ENCODE measurements at places on chromosomes 7 and 10. TPM values are rescaled to one million over a fixed set of nuclear protein-coding genes. Genes with fewer than 3 reads are reported as not detected.
A peak's percentile ranks its signal among the peaks of the same experiment; 100 is the strongest.

GRCh38 chr10:94037286-94037685, 43.6 kb downstream of the PLCE1 start:
- H3K36me3 ChIP-seq, result no peaks in the 10 kb centered on the region
- H3K4me1 ChIP-seq, result no peaks in the 10 kb centered on the region
- no peak overlapping the region for H3K27ac ChIP-seq
- no peak overlapping the region for H3K4me3 ChIP-seq
- DNase-seq, result no peak

DNA sequence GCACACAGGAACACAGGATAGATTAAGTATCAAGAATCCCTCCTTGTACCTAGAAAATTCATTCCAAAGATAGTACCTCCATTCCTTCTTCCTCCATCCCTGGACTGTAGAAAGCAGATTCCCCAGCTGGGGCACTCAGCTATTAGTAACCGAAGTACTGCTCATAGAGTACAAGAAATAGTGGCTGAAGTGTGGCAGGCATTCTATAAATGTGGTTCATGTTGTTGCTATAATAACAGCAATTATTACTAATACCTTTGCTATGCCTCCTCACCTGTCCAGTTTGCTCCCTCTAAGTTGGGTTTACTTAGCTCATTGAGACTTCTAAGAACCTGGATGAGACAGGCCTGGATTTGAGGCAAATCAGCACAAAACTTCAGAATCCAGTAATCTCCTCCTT, 453.2 kb downstream of the GRM8 start:
- no peak for DNase-seq
- H3K27ac ChIP-seq, result no peak overlapping the region
- H3K4me3 ChIP-seq, result no peak overlapping the region
- no peaks in the 10 kb centered on the region for H3K36me3 ChIP-seq

- no peak for DNase-seq
- peaks cover 76% of the 10 kb centered on the region for H3K4me1 ChIP-seq
- H3K36me3 ChIP-seq, result peaks cover 45% of the 10 kb centered on the region
- H3K27ac ChIP-seq, result no peak overlapping the region
- no peaks in the 10 kb centered on the region for H3K27me3 ChIP-seq
These were observed 5.5 kb downstream of the ANXA11 start for GRCh38 chr10:80199828-80200227.

DNA sequence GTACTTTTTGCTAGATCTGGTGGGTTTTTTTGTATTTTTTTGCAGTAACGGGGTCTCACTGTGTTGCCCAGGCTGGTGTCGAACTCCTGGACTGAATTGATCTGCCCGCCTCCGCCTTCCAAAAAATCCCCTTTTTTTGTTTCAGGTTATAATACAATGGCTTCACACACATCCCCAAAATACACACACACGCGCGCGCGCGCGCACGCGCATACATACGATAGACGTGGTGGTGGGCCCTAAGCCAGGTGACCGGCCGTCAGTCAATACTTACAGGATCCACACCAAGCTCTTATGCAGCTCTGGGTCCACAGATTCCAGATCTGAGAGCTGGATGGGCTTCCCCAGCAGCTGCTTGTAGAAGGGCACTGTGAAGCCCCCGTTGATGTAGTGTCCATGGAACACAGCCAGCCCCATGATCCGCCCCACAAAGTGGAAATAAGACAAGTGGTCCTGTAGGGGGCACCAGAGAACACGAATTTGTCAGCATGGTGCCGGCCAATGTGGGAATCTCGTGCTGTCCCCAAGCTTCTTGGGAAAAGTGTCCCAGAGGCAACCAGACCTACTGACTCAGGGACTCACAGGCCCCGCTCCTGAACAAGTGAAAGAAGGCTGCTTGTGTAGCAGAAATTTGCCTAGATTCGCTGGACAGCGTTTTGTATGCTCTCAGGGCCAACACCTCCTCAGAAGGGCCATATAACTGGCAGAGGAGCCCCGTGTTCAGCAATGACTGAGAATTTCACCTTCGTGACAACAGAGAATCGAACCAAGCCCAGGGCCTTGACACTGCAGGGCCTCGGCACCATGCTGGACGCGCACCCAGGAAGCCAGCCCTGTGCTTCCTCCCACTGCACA, 103.6 kb downstream of the SMURF1 start:
- peaks cover 52% of the 10 kb centered on the region for H3K36me3 ChIP-seq
- no peaks in the 10 kb centered on the region for H3K27me3 ChIP-seq
- DNase-seq, result peak; percentile 72
- H3K4me3 ChIP-seq, result no peak overlapping the region

GRCh38 chr7:104048055-104048454, 58.6 kb upstream of the RELN start:
- no peak overlapping the region for H3K27ac ChIP-seq
- DNase-seq, result no peak
- peaks cover 4% of the 10 kb centered on the region for H3K27me3 ChIP-seq
- H3K4me3 ChIP-seq, result no peak overlapping the region

GRCh38 chr10:132196178-132197113, 9.7 kb downstream of the DPYSL4 start:
- no peaks in the 10 kb centered on the region for H3K4me1 ChIP-seq
- H3K36me3 ChIP-seq, result no peaks in the 10 kb centered on the region
- no peak overlapping the region for H3K4me3 ChIP-seq
- no peak for DNase-seq
- H3K27ac ChIP-seq, result no peak overlapping the region
- no peaks in the 10 kb centered on the region for H3K27me3 ChIP-seq

DNA sequence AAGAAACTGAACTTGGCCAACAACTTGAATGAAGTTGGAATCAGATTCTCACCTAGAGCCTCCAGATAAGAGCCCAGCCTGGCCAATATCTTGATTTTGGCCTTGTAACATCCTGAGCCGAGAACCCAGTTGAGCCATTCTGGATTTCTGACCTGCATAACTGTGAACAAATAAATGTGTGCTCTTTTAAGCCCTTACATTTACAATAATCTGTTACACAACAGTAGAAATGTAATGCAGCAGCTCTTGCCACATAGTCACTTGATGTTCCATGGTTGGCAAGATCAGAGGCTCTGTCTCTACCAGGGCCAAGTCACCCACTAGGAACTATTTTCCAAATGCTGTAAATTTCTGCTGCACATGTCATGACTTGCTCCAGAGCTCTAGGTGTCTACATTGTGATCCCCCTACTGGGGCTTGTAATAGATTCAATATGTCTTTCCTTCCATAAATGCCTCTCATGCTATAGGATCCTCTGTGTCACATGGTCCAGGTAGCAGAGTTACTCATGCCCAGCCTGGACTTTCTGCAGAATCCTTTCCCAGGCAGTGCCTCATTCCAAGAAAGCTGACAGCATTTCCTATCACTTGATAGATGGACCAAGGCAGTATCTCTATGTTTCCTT, 11.4 kb upstream of the RBM20 start:
- peaks cover 14% of the 10 kb centered on the region for H3K27me3 ChIP-seq
- no peak for DNase-seq
- H3K36me3 ChIP-seq, result no peaks in the 10 kb centered on the region
- H3K4me1 ChIP-seq, result no peaks in the 10 kb centered on the region
- H3K27ac ChIP-seq, result no peak overlapping the region

GRCh38 chr7:66307591-66308215, 102.6 kb downstream of the TPST1 start:
- no peak for DNase-seq
- H3K27me3 ChIP-seq, result peaks cover 3% of the 10 kb centered on the region
- no peak overlapping the region for H3K27ac ChIP-seq
- H3K36me3 ChIP-seq, result no peaks in the 10 kb centered on the region

GRCh38 chr10:100811752-100812750, 66.7 kb downstream of the PAX2 start:
- H3K4me1 ChIP-seq, result no peaks in the 10 kb centered on the region
- peaks cover 42% of the 10 kb centered on the region for H3K27me3 ChIP-seq
- no peak overlapping the region for H3K4me3 ChIP-seq
- H3K36me3 ChIP-seq, result no peaks in the 10 kb centered on the region

GRCh38 chr10:44935966-44936295, 23.7 kb upstream of the RASSF4 start:
- no peak for DNase-seq
- H3K27ac ChIP-seq, result peak overlapping the region; percentile 14
- no peaks in the 10 kb centered on the region for H3K36me3 ChIP-seq
- H3K4me3 ChIP-seq, result no peak overlapping the region

- peak; percentile 29 for DNase-seq
- H3K27ac ChIP-seq, result no peak overlapping the region
These were observed 18.0 kb downstream of the STX1A start for GRCh38 chr7:73701357-73701995.

DNA sequence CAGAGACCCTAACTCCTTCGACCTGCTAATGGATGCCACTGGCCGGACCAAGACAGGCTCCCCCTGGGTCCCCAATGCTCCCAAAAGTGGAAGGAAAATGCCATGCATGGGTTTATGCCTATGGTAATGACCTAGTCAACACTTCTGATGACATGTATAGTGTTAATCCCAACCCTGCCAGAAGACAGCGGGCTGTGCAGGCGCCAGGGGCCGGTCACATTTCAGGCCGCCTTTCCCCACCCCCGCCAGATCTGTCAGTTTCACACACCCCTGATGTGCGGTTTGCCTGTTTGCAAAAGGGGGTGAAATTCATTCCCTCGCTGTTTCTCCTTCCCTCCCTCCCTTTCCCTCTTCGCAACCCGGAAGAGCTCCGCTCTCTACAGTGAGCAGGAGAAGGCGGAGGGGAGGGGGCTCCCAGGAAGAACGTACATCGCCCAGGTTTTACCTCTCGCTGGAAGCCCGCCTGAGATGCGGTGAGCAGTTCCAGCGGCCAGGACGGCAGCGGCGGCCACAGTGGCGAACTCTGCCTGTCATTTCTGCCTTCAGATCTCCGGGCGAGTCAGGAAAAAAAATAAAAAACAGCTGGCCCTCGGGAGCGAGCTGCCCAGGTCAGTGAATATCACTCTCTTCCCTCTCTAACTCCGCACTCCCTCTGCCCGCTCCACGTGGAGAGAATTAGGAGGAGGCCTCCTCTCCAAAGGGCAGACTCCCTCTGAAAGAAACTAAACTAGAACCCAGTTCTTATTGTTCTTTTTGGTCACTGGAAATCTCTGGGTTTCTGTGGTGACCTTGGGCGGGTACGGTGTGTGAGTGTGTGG, 9.4 kb upstream of the GATA3 start:
- peaks cover 12% of the 10 kb centered on the region for H3K36me3 ChIP-seq
- peaks cover 64% of the 10 kb centered on the region for H3K4me1 ChIP-seq
- peaks cover 92% of the 10 kb centered on the region for H3K27me3 ChIP-seq
- DNase-seq, result no peak
- no peak overlapping the region for H3K27ac ChIP-seq

GRCh38 chr10:121113385-121113696, 262.2 kb downstream of the WDR11 start:
- H3K4me1 ChIP-seq, result no peaks in the 10 kb centered on the region
- H3K36me3 ChIP-seq, result no peaks in the 10 kb centered on the region
- no peak for DNase-seq
- no peaks in the 10 kb centered on the region for H3K27me3 ChIP-seq

- DNase-seq, result peak; percentile 60
- no peaks in the 10 kb centered on the region for H3K27me3 ChIP-seq
- peak overlapping the region; percentile 82 for H3K27ac ChIP-seq
These were observed 3.0 kb upstream of the TECPR1 start for GRCh38 chr7:98254951-98255610.

DNA sequence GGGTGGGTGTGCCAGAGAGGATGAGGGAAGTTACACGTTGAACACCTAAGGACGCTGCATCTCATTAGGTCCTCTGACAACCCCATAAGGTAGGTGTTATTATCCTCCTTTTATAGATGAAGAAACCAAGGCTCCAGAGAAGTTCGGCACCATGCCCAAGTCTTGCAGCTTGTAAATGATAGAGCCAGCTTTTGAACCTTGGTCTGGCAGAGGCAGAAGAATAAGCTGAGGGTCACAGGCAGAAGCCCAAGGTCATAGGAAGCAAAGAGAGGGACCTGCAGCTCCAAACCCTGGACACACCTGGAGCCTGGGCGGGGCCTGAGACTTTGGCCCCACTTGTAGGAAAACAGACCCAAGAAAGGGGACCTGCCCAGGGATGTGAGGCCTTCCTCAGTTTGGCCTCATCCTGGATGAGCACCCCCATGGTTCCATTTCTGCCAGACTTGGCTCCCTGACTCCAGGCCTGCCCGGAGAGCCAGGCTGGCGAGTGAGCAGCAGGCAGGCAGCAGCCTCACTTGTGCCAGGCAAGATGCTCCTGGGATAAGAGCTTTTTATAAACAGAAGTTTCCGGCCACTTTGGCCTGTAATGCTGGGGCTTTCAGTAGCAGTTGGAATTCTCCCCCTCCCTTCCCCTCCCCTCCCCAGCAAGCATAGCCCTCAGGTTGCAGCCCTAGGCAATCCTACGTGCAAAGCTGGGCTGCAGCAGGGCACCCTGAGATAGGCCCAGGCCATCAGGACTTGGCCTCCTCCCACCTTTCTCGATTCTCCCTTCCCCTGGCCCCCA, 2.4 kb downstream of the KCNH2 start:
- no peak for DNase-seq
- H3K36me3 ChIP-seq, result no peaks in the 10 kb centered on the region
- H3K4me3 ChIP-seq, result peak overlapping the region; percentile 73
- peak overlapping the region; percentile 54 for H3K27ac ChIP-seq
- peaks cover 37% of the 10 kb centered on the region for H3K27me3 ChIP-seq

DNA sequence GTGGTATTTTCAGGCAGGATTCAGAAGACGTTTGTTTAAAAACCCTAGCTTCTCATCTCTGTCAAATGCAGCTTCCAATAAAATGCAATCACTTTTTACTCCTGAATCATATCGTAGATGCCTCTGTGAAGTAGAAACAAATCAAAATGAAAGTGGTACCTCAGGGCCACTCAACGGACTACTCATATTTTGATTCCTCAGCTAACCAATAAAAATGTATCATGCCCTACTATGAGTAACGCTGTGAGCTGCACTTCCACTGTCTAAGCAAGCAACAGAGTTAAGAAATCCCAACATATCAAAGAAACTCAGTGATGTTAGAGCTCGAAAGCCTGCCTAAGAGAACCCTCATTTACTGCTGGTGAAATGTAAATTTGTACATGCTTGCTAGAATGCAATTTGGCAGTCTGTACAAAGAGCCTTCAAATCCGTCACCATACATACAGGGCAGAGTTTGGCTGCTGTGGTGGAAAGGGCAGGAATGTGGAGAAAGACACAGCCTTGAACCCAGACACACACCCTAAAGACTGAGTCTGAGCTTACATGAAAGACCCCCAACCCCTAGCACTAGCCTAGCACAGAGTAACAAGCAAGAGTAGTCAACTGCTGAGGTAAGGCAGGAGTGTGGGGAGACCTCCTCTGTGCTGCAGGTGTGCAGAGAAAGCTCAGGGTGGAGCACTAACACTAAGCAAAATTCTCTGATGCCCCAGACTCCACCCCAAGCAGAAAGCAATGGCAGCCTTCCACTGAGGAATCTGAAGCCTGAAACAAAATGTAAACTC, 151.5 kb downstream of the ANK3 start:
- peaks cover 3% of the 10 kb centered on the region for H3K36me3 ChIP-seq
- peaks cover 37% of the 10 kb centered on the region for H3K4me1 ChIP-seq
- DNase-seq, result peak; percentile 31
- peak overlapping the region; percentile 60 for H3K4me3 ChIP-seq

- no peaks in the 10 kb centered on the region for H3K4me1 ChIP-seq
- no peak overlapping the region for H3K27ac ChIP-seq
- no peaks in the 10 kb centered on the region for H3K36me3 ChIP-seq
- DNase-seq, result no peak
- peaks cover 8% of the 10 kb centered on the region for H3K27me3 ChIP-seq
- no peak overlapping the region for H3K4me3 ChIP-seq
These were observed 9.5 kb upstream of the ZNF32 start for GRCh38 chr10:43658227-43658626.

The HMX2 gene
- not detected for total RNA-seq

The GFRA1 gene
- total RNA-seq, result not detected

The FBXO24 gene
- 1.5 TPM for total RNA-seq

The LRRTM3 gene
- total RNA-seq, result not detected

The FAM241B gene
- 4.2 TPM for total RNA-seq

The CDH23 gene
- 4.5 TPM for total RNA-seq

The KIAA1549 gene
- total RNA-seq, result 0.12 TPM

The EIF4EBP2 gene
- 68.7 TPM for total RNA-seq

The COL17A1 gene
- total RNA-seq, result not detected

The GPR15LG gene
- total RNA-seq, result not detected

The TCAF1 gene
- 14.6 TPM for total RNA-seq
